HAP-1 (cell line): ENCODE measurements at places on chromosomes 6 and 20.
A peak's percentile ranks its signal among the peaks of the same experiment; 100 is the strongest.

GRCh38 chr6:166440729-166441128, 58.0 kb upstream of the MPC1 start:
- no peak for DNase-seq

- peak; percentile 76 for DNase-seq
Measured at GRCh38 chr6:107493158-107494057, 3.5 kb downstream of the SOBP start.

DNA sequence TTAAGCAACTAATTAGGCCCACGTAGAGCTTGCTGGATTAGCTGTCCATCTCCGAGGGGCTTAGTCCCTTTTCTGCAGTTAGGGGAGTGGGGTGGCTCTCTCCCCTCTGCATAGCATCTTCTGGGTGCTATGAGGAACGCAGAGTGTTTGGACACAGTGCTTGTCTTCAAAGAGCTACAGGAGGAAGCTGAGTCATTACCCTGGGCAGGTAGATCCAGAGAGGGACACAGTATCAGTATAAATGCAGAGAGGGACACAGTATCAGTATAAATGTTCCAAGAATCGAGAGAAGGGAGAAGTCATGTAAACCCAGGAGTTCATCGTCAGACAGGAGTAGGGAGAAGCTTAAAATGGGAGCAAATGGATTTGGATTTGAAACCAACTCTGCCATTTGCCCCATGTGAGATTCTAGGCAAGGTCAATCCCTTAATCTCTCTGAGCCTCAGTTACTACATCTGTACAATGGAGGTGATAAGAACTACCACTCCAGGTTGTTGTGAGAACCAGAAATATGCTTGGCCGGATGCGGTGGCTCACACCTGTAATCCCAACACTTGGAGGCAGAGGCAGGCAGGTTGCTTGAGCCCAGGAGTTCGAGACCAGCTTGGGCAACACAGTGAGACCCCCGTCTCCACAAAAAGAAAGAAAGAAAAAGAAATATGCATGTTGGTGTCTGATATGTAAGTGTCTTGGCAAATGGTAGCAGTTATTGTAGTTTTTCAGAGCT, 5.5 kb upstream of the GHRH start:
- DNase-seq = no peak

DNA sequence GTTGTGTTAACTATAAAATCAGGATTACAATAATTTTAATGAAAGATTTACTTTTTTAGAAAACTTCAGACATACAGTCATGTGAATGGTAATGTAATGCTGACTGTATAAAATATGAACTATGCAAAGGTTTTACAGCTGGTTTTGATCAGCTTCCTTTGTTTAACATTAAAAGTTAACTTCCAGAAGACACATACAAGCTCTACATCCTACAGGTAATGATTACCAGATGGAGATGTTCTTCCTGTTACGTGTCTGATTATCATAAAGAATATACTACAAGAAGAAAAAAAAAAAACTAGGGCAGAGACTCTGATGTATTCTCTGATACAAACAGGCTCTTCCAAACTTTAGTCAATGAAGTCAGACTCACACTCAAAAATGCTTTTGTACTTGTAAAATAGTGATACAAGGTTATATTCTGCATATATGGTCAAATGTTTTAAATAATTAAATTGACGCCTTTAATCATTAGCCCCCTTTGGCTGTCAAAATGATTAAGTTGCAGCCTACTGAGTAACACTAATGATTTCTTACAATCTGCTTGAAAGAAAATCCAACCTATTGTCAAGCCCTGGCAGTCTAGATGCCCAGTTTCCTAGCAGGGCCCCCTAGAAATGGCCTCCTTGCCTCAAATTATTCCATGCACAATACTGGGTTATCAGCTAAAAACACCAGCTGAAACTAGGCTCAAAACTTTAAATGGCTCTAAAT, 251.8 kb upstream of the RUNX2 start:
- DNase-seq = no peak

DNA sequence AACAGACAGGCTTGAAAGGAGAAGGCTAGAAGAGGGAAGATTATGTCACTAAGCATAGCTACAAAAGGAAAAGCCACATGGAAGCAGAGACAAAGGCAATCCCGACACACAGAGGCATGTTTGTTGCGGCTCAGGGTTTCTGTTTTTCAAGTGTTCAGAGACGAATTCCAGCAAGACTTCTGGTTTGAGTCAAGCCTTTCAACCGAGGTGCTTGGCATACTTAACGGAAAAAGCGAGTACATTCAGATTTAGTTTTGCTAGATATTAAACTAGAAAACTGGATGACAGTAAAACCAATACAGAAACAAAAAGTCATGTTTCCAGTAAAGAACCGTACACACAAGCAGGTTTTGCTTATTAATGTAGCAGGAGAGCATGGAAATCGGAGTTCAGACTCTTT, 27.2 kb downstream of the MCUR1 start:
- DNase-seq = peak; percentile 40

DNA sequence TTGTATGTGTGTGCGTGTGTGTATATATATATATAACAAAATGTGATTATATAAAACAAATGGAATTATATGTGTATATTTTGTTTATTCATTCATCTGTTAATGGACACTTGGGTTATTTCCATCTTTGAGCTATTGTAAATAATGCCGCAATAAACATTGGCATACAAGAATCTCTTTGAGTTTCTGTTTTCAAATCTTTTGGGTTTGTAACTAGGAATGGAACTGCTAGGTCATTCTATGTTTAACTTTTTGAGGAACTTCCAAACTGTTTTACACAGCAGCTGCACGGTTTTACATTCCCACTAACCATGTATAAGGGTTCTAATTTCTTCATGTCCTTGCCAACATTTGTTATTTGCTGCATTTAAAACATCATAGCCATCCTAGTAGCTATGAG, 39.9 kb upstream of the TGM2 start:
- no peak for DNase-seq

DNA sequence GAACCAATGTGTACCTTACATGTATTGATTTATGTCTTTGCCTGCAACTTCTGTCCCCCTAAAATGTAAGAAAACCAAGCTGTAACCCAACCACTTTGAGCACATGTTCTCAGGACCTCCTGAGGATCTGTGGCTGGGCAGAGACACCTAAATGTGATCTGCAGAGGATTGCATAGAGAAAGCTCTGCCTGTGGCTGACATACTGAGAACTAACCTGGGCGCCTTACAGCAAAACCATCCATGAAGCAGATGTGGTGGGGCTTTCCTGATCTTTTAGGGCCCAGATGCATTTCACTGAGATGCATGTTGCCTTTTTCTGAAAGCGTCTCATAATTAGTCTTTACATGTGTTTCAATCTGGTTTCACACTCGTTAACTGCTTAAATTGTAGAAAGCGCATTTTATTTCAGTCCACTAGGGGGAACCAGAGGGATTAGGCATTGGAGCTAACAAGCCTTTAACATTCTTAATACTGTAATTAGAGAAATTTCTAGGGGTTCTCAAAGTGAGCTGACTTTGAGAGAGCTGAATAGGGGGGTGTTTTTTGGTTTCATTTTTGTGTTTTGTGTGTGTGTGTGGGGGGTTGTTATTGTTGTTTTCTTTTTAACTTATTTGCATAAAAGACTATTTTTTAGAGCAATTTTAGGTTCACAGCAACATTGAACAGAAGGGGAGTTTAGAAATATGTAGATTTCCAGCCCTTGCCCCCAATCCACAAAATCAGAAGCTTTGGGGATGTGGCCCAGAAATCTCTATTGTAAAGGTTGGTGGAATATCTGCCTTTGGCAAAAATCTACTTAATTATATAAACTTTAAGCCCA, 50.9 kb upstream of the FAM184A start:
- DNase-seq = peak; percentile 50

- peak; percentile 73 for DNase-seq
Measured at GRCh38 chr20:31606804-31607639, 1.9 kb downstream of the ID1 start.

GRCh38 chr6:125968493-125968892, 11.9 kb downstream of the HINT3 start:
- DNase-seq = no peak

- no peak for DNase-seq
Measured at GRCh38 chr20:32478576-32478975, 106.6 kb downstream of the NOL4L start.

- no peak for DNase-seq
Measured at GRCh38 chr20:14758356-14758755, 420.9 kb upstream of the FLRT3 start.

- no peak for DNase-seq
Measured at GRCh38 chr6:168581706-168582105, 140.7 kb downstream of the SMOC2 start.

- DNase-seq = no peak
Measured at GRCh38 chr6:166614589-166614988, 12.5 kb downstream of the RPS6KA2 start.

DNA sequence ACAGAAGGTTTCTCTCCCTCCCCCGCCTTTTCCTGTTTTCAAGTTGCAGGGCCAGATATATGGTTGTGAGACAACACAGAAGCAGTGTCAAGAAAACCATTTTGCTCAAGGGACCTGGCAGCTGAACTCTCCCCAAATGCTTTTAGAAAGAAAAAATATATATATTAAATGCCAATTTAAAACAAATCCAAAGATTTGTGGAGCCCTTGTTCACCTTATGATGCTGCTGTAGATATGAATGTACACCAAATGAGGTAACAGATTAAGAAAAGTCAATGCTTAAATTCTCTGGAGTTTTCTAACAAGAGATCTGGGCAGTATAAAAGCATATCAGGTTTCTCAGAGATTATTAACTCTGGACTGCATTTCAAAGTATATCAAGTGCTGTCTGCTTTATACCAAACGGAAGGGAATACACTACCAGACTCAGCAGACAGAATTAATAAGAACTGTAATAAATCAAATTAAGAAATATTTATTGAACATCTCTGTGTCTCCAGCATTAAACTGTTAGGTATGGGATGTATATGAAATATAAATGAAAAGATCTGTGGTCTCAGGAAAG, 357.5 kb downstream of the HDGFL1 start:
- no peak for DNase-seq

- DNase-seq = no peak
Measured at GRCh38 chr20:17606001-17606400, 36.1 kb downstream of the DSTN start.

GRCh38 chr6:167549213-167549612, 224.3 kb downstream of the TTLL2 start:
- DNase-seq = no peak

DNA sequence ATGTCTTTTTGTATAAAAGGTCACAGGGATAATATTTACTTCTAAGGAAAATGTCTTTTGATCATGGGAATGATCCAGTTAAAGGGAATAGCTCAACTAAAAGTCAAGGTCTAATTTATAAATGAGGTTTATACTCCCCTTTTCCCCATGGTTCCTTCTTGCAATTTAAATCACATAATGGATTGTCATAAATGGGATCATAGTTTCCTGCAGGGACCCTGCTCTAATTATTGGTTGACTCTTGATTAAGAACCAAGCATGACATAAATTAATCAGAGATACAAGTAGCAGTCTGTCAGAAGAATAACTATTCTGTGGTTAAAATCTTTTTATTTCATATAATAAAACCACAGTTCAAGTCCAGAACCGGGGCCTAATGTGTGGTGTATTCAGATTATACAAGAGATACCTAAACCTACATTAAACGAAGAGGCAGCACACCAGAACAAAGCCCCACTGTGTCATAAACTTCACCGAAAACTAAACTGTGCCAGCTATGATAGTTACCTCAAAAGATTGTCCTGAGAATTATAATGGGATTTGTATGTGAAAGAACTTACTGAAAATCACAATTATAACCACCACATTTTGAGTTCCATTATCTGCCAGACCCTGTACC, 43.0 kb upstream of the CD83 start:
- DNase-seq = no peak

- DNase-seq = no peak
Measured at GRCh38 chr6:28525496-28526039, at the start of gene GPX5. GPX5 (plus strand) TSS chr6:28525881; CDS start chr6:28526014, 133 bp downstream.

GRCh38 chr20:57203986-57204385, 62.5 kb downstream of the BMP7 start:
- DNase-seq = no peak
